ENCODE measurements at places on chromosomes 5 and 9.

- no peak for DNase-seq
Observed at GRCh38 chr9:71819115-71819739, 50.9 kb upstream of the CEMIP2 start.

GRCh38 chr5:95027151-95027721, 257.7 kb downstream of the MCTP1 start:
- no peak for DNase-seq

- peak; percentile 9 for DNase-seq
Observed at GRCh38 chr5:157855404-157855994, 3.4 kb downstream of the CLINT1 start.

DNA sequence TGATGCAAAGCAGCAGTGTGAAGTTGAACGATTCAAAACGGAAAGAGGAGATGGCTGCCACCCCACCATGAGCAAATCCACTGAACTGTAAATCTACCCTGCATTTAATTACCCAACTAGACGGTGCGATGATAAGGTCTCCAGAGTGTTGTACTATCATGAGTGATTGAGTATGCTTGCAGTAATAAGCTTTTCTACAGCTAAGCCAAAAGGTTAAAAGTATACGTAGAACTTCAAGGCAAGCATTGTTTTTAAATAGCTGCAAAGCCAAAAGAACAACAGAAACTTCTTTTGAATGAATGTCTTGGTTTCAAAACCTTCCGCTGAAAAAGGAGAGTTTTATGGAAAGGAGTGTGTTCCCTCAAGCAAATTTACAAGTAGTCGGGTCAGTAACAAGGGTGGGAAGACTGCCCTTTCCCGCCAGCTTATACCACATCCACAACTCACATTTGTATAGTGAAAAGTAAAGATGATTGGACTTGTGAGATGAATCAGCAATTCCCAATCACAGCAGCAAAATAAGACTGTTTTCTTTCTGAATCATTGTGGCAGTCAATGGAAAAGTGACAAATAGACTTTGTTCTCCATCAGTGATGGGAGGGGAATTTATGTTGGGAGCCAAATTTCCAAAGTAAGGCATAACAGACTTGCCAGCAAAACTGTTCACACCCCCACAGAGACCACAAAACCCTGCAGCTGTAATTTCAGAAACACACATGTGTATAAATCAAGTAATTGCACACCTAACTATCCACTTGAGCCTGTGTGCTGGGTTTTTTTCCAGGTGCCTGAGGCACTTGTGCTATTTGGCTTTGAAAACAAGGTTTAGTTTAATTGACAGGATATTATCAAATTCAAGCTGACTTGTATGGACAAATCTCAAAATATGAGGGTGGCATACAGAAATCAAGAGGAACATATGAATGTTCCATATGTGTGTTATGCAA, 407.7 kb upstream of the GRAMD2B start:
- no peak for DNase-seq

- DNase-seq, result no peak
Observed at GRCh38 chr5:160342413-160342941, 27.9 kb downstream of the C1QTNF2 start.

Data from nucleus accumbens (tissue), 56 donors.